Brain pericyte (primary cell): ENCODE measurements at places on chromosomes 7 and 10.

DNA sequence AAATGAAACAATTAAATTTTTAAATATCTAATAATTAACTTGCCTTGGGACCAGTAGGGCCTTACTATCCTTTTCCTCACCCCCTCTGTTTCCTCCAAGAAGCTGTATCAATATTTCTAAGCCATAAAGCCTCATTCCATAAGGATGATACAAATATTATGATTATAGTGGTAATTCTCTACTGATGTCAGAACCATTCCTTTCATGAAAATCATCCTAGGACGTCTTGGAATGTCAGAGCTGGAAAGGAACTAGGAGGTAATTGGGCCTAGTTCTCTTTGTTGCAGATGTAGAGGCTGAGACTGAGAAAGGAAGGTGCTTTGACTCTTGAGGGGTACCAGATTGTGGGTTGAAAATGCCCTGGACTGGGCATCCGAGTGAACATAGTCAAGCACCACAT lies 766.7 kb upstream of the GHITM start:
- no peak for DNase-seq

DNA sequence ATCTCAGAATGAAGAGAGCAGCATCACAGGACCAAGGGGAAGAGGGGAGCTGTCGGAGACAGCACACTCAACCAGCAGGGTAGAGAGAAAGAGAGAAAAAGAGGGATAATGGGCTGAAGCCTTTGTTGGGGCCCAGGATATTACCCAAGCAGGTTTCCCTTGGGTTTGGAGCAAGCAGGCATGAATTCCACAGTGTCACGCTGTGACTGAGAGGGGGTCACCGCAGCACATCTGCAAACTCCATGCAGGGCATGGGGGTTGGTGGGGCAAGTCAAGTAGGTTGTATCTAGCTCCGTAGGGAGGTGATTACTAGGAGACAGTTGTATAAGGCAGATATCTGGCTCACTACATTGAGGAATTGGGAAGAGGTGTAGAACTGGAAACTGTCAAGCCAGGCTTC lies 42.2 kb upstream of the SEMA3E start:
- DNase-seq, result no peak

DNA sequence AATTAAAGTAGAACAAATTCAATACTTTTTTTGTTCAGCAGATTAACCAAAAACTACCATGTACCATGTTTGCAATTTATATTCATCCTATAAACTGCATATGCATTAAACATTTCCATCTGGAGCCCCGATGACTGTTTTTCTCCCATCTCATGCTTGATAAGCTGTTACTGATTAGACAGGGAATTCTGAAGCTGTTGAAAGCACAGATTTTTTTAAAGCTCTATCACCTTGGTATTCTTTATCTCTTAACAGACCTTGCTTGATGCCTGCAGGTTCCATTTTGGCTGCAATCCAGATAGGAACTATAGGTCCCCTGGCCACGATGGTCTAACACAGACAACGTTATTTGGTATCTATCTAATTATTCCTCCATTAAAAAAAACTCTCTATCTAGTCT lies 961.7 kb downstream of the CNTNAP2 start:
- no peak for DNase-seq

GRCh38 chr10:24694086-24694485 lies 29.6 kb downstream of the ARHGAP21 start:
- no peak for DNase-seq

- DNase-seq, result no peak
These were observed 104.1 kb downstream of the EVX1 start for GRCh38 chr7:27346531-27347275.

- DNase-seq, result no peak
These were observed 58.5 kb downstream of the FGFR2 start for GRCh38 chr10:121539786-121540185.
